ENCODE measurements at places on chromosomes 4 and X.

DNA sequence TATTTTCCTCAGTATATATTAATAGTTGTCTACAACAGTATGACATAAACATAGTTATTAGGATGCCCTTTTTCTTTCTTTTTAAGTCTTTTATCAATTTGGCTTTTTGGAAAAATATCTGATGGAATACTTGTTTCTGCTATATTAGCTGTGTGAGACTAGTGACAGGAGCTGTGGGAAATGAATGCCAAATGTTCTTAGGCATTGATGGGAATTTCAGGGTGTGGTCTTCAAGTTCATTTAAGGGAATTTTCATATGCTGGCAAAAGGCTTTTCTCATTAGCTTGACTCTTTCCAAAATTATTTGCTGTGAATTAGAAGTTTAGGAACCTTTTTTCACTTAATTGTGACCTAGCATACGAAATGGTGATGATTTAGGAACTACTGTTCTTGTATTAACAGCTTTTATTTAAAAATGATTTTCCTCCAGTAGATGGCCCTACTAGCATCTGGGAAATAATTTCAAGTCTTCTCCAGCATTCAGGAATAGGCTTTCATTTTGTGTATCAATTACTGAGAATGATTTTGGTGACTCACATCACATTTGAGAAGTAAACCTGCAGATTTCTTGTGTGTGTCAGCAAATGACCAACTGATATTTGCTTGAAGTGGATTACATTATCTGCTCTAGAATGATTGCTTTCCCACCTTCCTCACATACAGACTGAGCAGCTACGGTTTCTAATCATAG lies 70.9 kb downstream of the HTT start:
- no peak for DNase-seq

- no peak for DNase-seq
Observed at GRCh38 chr4:592825-593520, 16.9 kb upstream of the TMEM271 start.

- DNase-seq = peak; percentile 83
Observed at GRCh38 chr4:152500800-152501434, 35.0 kb downstream of the FBXW7 start.

GRCh38 chr4:133316909-133317308 lies 167.8 kb downstream of the PCDH10 start:
- no peak for DNase-seq

DNA sequence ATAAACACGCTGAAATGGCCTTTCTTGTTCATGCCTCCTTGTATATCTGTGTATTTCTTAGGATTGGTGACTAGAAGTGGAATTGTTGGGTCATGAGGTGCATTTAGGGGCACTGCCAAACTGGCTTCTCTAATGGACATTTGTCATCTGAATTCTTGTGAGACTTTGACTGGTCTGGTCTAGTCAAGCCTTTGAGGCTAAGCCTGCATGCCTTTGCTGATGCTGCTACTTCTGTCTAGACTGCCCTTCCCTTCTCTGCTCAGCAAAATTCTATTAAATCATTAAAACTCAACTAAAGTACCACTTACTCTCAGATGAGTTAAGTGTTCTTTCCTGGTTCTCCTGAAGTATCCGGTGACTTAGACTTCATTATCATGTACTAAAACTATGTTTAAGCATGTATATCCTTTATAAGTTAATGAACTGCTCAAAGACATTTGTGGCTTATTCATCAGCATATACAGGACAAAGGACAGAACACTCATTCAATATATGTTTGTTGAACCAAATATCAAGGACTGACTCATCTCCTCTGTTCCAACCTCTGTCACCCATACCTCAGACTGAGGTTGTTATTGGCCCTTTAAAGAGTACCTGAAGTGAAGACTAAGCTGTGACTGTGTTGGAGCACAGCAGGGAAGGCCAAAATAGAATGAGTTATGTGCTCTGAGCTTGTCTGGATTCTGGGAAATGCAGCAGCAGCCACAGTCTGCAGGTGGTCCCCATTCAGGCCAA lies 9.0 kb downstream of the TCEAL1 start:
- no peak for DNase-seq

GRCh38 chr4:182898479-182898799 lies 18.7 kb downstream of the DCTD start:
- DNase-seq = no peak

- no peak for DNase-seq
Observed at GRCh38 chrX:119625843-119626242, 19.6 kb upstream of the NKRF start.

DNA sequence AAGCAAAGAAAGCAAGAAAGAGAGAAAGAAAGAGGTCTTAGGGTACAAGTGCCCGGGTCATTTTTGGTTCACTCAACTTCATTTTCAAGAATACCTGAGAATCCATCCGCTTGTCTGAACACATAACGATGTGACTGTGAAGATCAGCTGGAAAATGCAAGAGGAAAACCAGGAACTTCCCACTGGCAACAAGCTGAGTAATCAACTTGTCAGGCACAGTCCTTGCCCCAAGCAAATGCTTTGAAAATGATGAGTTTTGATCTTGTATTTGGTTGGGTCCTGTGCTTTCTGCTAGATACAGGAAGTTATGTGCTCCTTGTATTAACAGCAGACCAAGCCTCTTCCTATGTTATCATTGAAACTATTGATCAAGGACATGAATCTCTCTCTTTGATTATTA lies 239.1 kb downstream of the ASMT start:
- no peak for DNase-seq

GRCh38 chr4:793093-793861 lies 32.7 kb downstream of the CPLX1 start:
- DNase-seq = no peak

DNA sequence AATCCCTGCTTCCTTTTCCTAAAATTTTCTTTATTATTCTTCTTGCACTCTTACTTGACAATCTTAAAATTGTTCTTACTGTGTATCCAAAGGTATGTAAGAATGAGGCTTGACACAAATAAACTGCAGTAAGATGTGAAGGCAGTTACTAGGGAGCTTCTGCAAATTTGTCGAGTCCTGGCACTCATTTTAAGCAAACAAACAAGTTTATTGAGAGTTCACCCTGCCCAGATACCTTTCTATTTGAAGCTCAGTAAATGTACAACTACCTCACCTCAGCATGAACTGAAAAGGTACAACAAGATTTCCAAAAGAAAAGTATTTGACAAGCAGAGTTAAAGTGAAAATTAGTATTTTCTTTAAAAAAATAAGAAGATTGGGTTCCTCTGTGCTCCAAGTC lies 13.3 kb upstream of the SYTL4 start:
- DNase-seq = no peak

GRCh38 chrX:77802201-77802600 lies 16.2 kb upstream of the ATRX start:
- DNase-seq = no peak

DNA sequence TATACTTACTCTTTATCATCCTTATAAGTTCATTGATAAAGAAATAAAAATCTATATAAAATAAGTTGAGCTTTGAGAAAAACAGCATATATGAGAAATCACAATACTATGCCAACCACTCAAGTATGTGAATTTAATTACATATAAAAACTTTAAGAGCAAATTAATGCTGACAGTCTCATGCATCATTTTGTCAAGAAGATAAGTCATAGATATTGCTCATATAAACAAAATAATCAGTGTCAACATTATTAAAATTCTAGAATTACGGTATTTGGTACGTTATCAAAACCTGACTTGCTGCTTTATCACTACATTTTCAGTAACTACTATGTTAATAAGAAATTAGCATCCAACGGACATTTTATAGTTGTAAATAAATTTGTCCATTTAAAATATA lies 111.2 kb downstream of the FBXO8 start:
- no peak for DNase-seq

DNA sequence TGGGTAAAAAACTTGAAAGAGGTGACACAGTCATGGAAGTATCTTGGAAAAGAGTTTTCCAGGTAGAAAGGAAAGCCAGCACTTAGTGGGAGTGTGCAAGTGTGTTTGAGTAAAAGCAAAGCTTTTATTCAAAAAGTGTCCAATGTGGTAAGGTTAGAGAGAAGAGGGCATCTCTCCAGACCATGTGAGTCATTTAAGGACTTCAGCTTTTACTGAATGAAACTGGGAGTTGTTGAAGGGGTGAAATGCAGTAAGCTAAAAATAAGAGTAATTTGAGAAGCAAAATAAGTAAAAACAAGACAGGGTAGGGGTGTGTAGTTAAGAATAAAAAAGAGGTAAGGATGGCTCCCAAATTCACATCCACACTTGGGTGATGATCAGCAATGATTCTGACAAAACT lies 238.9 kb downstream of the SLC7A11 start:
- no peak for DNase-seq

DNA sequence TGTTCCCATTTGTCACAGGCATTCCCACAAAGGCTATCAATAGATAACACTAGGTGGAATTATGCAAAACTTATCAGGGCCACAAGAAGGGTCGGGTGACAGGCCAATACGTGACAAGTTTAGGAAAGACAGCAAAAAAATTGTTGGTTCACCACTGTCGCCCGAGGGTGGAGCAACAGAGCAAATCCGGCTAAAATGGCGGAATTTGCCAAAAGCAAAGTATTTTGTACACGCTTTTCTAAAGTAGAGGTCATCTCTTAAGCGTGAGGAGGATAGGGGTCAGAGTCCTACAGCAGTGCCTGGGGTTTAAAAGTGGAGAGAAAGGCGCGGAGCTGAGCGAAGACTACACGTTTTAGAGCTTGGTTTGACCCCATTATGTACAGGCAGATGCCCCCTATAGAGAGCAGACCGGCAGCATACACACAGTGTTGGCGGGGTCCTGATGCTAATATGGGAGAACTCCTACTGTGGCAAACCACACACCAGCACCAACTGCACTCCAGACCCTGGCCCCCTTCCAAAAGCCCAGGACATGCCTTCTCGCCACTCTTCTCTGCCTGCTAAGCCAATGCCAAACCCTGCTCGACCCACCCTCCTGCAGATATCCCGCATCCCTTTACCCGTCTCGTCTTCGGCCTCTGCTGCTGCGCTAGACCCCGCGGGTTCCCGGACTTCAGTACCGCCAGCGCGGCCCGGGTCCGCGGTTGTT lies 733 bp downstream of the CCNA2 start:
- DNase-seq = no peak

DNA sequence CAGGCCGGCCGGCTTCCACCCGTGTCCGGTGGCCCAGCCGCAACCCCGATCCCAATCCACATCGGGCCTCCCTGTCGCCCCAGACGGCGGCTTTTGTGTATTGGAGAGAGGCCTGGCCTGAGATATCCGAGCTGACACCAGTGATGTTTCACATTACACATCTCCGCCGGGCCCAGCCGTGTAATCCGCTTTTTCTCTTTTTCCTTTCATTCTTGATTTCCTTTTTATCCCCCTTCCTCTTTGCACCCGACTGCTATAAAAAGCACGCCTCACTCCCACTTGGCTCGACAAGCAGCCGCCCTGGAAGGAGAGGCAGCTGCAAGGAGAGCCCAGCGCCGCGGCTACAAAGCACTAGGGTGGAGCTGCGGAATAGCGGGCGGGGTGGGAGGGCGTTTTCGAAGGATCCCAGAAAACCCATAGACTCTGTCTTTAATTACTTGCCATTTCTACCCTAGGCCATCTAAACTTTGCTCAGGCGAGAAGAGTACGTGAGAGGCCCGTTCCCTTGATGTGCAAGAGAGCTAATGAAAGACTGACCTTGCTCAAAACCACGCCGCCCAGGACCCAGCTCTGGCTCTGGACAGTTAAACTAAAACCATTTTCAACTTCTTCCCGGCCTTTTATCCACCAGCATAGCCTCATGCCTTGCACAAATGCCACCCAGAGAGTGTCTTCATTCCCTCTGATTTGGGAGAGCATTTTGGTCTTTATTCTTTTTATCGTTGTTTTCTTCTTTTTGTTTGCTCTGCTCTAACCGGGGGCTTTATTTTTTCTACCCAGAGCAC lies 3.2 kb downstream of the PITX2 start:
- DNase-seq = no peak

- no peak for DNase-seq
Observed at GRCh38 chr4:44210750-44211149, 237.9 kb downstream of the KCTD8 start.

- DNase-seq = no peak
Observed at GRCh38 chr4:185695743-185696142, 116.3 kb downstream of the SORBS2 start.

GRCh38 chrX:12936947-12937346 lies 30.5 kb downstream of the TLR8 start:
- no peak for DNase-seq

DNA sequence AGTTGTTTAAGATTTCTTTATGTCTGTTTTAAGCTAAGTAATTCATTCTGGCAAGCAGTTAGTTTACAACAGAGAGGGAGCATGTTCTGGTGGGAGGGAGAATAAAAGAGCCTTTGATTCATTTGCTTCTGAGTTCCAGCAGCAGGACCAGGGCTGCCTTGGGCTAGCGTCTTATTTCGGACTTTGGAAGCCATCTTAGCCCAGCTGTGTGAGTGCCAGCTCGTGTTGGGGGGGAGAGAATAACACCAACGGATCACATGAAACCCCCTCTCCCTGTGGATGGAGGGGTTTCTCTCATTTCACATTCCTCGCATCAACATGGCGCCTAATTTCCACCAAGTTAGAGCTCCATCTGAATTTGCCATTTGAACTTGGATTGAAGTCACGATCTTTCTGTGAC lies 7.4 kb downstream of the GAB1 start:
- DNase-seq = no peak

- no peak for DNase-seq
Observed at GRCh38 chr4:169770416-169770815, 12.7 kb upstream of the HPF1 start.

GRCh38 chr4:2810388-2810787 lies 17.5 kb downstream of the SH3BP2 start:
- DNase-seq = no peak

DNA sequence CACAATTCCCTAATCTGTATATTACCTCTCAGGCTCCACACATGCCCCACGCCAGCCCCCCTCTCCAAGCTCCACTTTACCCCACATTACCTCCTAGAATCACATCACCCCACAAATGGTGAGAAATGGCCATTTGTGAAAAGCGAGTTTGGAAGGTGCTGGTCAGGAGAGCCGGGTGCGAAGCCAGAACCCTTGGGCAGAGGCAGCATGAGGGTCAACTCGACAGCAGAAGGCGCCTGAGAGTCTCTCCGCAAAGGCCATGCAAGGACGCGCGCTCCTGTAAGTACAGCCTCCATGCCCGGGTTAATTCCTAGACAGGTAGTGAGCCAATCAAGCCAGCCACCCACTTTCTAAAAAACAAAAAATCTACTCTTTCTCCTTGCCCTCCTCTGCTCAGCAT lies 42.4 kb downstream of the RHOXF2 start:
- no peak for DNase-seq

GRCh38 chr4:155252327-155252726 lies 43.9 kb downstream of the NPY2R start:
- DNase-seq = no peak

GRCh38 chrX:19350941-19351384 lies 7.2 kb downstream of the PDHA1 start:
- no peak for DNase-seq

- no peak for DNase-seq
Observed at GRCh38 chrX:17298564-17298963, 76.4 kb upstream of the NHS start.

GRCh38 chrX:103797691-103798090 lies 21.1 kb downstream of the PLP1 start:
- DNase-seq = no peak

- DNase-seq = no peak
Observed at GRCh38 chrX:17369309-17369708, 5.7 kb upstream of the NHS start.

- DNase-seq = no peak
Observed at GRCh38 chr4:104211657-104212056, 283.0 kb downstream of the CXXC4 start.

- no peak for DNase-seq
Observed at GRCh38 chrX:13256603-13257002, 63.2 kb downstream of the ATXN3L start.

- no peak for DNase-seq
Observed at GRCh38 chr4:28179126-28179525, 1318.5 kb downstream of the STIM2 start.

- DNase-seq = no peak
Observed at GRCh38 chrX:17817251-17817650, 43.8 kb downstream of the RAI2 start.

Measured in AG04450 (cell line).